Stimulated activated CD8-positive, alpha-beta memory T cell treated with anti-CD3 and anti-CD28 coated beads, Interleukin-7, amount 100 ng/mL, for 1 hour (primary cell): ENCODE measurements at places on chromosomes 4 and X.

GRCh38 chrX:146449243-146449642 lies 360.3 kb upstream of the CXorf51B start:
- DNase-seq: no peak

GRCh38 chr4:17013382-17014006 lies 115.0 kb upstream of the LDB2 start:
- DNase-seq: no peak

GRCh38 chr4:149751174-149751573 lies 64.5 kb downstream of the IQCM start:
- no peak for DNase-seq

DNA sequence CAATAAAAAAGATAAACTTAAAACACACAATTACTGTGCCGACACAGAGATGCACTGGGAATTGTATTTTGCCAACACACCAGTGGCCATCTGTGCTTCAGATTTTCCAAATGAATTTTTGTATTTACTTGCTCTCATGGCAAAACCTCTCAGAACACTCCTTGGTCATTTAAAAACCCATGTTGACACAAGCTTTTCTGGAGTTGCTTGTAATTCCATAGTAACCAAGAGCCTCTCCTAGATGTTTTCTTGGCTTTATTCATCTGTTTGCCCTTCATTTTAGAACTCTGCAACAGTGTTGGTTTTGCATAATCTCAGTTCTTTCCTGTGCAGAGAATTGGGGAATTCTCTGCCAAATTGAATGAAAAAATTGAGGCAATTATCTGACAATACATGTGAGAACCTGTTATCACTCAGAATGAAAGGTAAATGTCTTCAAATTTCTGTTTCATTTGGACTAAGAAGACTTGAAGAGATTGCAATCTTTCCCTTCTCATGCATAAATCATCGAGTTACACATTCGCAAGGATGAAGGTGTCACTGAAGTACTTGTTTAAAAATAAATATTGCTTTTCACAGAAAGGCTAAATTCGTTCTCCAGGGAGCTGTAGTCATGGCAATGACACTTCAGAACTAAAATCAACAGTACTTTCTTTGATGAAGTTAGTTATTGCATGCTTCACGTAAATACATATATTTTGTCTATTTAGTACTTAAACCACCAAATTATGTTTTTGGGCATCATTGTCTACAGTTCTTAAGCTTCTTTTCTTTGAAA lies 301.8 kb upstream of the CTSO start:
- DNase-seq: no peak

DNA sequence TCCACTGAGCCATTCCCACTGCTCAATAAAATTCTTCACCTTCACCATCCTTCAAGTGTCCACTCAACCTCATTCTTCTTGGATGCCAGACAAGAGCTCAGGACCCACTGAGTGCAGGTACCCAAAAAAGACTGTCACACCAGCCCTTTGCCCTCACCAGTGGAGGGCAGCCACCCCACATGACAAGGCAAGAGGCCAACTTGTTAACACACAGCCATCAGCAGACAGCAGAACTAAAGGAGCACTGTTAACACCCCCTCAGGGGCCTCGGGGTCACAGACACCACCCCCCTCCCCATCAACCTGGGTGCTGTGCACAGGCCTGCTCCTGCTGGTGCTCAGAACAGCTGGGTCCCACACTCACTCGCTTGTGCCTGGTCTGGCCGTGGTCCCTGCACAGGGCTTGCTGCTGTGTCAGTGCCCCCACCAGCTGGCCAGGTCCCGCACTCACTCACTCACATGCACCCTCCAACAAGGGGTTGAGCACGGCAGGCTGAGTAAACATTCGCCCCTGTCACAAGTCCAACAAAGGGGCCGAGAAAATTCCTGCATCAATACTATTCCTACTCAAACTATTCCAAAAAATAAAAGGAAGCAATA lies 54.1 kb downstream of the ATRX start:
- no peak for DNase-seq

DNA sequence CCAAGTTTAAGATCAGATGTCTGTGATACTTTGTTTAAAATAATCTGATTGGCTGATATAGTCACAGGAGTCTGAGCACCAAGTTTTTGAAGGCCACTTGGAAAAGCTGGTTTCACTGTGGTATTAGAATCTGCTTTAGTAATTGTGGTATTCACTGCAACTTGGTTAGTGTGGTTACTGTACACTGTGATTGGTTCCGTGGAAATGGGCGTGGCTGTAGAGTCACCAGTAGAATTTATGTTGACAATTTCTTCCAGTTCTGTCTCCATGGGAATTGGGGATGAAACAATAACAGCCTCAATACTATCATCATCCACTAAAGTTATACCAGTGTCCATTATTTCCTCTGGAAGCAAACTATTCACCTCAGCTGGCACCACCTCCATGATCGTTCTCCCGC lies 26.2 kb downstream of the LIN54 start:
- DNase-seq: no peak

DNA sequence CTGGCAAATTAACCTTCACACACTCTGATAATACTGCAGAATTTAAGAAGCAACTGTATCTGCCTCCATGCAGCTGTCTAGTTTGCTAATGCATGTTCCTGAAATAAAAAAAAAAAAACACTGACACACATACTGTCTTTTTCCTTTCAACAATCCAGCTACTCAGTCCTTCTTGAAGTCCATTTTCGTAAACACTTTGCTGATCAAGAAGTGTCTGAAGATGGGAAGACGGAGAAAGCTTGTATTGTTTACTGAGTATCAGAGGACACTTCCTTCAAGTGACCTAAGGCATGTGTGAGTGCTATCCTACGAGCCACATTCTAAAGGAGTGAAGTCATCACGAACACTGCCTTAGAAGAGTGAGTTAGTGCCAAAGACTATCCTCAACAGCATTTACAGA lies 82.6 kb downstream of the LUZP4 start:
- no peak for DNase-seq
